Uterus (tissue), 4 donors: ENCODE measurements at places on chromosomes 6 and 20. TPM values are rescaled to one million over a fixed set of nuclear protein-coding genes. Genes with fewer than 3 reads are reported as not detected.
A peak's percentile ranks its signal among the peaks of the same experiment; 100 is the strongest.

- DNase-seq: peak; percentile 37
Measured at GRCh38 chr20:23446505-23446904, 6.2 kb downstream of the CST11 start.

The SOX4 gene
- total RNA-seq: 9.0 TPM

The RBCK1 gene
- total RNA-seq: 66.4 TPM

DNA sequence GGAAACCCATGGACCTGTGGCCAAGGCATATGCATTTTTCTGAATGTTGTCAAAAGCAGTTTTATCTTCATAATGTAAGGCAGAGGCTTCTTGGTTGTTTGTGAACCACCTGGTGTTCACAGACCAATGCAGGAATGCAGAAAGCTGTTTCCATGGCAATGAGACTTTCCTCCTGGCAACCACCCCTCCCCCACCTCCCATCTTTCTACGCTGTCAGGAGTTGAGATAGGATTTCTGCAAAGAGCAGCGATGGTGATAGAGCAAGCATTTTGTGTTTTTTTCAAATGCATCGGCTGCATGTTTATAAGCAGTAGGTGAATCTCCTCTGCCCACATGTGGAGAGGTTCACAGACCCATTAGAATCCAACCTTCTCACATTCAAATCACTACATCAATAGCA lies 114.1 kb upstream of the SMLR1 start:
- no peak for DNase-seq

The ADTRP gene
- total RNA-seq: not detected

GRCh38 chr6:5634525-5634924 lies 372.2 kb downstream of the NRN1 start:
- DNase-seq: no peak

The TMEM151B gene
- total RNA-seq: not detected

GRCh38 chr6:12379181-12379580 lies 89.0 kb downstream of the EDN1 start:
- no peak for DNase-seq

The SLC22A23 gene
- total RNA-seq: 12.6 TPM

GRCh38 chr6:30719356-30719755 lies 796 bp upstream of the TUBB start:
- DNase-seq: no peak

The ZNF318 gene
- 38.0 TPM for total RNA-seq
